PC-3 (cell line): ENCODE measurements at places on chromosomes 2 and 18.
A peak's percentile ranks its signal among the peaks of the same experiment; 100 is the strongest.

- H3K4me1 ChIP-seq: peaks cover 42% of the 10 kb centered on the region
- peak; percentile 53 for DNase-seq
- H3K27me3 ChIP-seq: no peaks in the 10 kb centered on the region
- no peaks in the 10 kb centered on the region for H3K36me3 ChIP-seq
- H3K27ac ChIP-seq: peak overlapping the region; percentile 44
- no peak overlapping the region for H3K4me3 ChIP-seq
Measured at GRCh38 chr2:55099878-55100820, 49.9 kb upstream of the RTN4 start.

- no peaks in the 10 kb centered on the region for H3K36me3 ChIP-seq
- H3K4me3 ChIP-seq: no peak overlapping the region
- no peak for DNase-seq
- H3K4me1 ChIP-seq: no peaks in the 10 kb centered on the region
- H3K27ac ChIP-seq: no peak overlapping the region
- H3K27me3 ChIP-seq: peaks cover 19% of the 10 kb centered on the region
Measured at GRCh38 chr2:136901732-136902131, 136.4 kb downstream of the THSD7B start.

DNA sequence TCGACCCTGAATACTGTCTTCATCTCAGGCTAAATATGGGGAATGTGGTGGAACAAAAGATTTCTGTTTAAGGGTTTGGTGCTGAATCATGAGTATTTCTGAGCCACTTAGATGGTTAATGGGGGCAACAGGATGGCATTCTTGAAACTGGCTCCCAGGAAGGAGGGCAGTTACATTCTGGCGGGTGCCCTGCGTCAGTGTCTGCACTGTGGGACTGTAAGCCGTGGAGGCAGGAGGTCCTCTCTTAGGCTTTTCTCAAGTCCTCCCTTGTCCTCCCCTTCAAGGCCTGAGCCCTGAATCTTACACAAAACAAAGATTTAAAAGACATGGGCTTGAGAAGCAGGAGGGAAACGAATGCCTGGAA lies 45.7 kb downstream of the PSD4 start:
- no peak overlapping the region for H3K27ac ChIP-seq
- DNase-seq: no peak
- no peaks in the 10 kb centered on the region for H3K36me3 ChIP-seq
- H3K4me3 ChIP-seq: no peak overlapping the region
- H3K4me1 ChIP-seq: no peaks in the 10 kb centered on the region

- no peak overlapping the region for H3K4me3 ChIP-seq
- H3K27me3 ChIP-seq: 0 out of 2 replicates have a peak, but pooled peaks cover 4% of the 10 kb centered on the region
- DNase-seq: no peak
- no peak overlapping the region for H3K27ac ChIP-seq
- no peaks in the 10 kb centered on the region for H3K4me1 ChIP-seq
Measured at GRCh38 chr2:124261456-124261855, 236.4 kb downstream of the CNTNAP5 start.

DNA sequence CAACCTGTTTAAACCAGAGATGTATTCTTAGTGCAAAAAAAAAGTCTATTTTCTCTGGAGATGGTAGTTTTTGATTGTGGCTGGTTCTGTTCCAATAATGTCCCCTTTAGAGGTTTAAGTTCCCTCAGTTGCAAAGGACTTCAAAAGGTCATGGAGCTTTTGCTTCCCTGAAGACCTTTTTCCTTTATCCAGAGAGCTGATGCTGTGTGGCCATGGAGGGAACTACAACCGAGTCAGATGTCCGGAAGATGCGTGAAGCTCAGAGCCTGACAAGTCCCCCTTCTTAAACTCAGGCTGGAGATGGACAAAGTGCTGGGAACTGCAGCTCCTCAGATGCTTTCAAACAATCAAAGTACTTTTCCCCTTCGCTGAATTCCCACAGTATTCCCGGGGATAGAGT lies 176.1 kb downstream of the TMEM18 start:
- no peaks in the 10 kb centered on the region for H3K36me3 ChIP-seq
- no peak overlapping the region for H3K27ac ChIP-seq
- no peaks in the 10 kb centered on the region for H3K4me1 ChIP-seq

- no peaks in the 10 kb centered on the region for H3K4me1 ChIP-seq
- H3K27ac ChIP-seq: no peak overlapping the region
- DNase-seq: no peak
- 0 out of 2 replicates have a peak, but pooled peaks cover 7% of the 10 kb centered on the region for H3K27me3 ChIP-seq
- no peaks in the 10 kb centered on the region for H3K36me3 ChIP-seq
Measured at GRCh38 chr2:164933671-164934189, 21.6 kb downstream of the SLC38A11 start.

DNA sequence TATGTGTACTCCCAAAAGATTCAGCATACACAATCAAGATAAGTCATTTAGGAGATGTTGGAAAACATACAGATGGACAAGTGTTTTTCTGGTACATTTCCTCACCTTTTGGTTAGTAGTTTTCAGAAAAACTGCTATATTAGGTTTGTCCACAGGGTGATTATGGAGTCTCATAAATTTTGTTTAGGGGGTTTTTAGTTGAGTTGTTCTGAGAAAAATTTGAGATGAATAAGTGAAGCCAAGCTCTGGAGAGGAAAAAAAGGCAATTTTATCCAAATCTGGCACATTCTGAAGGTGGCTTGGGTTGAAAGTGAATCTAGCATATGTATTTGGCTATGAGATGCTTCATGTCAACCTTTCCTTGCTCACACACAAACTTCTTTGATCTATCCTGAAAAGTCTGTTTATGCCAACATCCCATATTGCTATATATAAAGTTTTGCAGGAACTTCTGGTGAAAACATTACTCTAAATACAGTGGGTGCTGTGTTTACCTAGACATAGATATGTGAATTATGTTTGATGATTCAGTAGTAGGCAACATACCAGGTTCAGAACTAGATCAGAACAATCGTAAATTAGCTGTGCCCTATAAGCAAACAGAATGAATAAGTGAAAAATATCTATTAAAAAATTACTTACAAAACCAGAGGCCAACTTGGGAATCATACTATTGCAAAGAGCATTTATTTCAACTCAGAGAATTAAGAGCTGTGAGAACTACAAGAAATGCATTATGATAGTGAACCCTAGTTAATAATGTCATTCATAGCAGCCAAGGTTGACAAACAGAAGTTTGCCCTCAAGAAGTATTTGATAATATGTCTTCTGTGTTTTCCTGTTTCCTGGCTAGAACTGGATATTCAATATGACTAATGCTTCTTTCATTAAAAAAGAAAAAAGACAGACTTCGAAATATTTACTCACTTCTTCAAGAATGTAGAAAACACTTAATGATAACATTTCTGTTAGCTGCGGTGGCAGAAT lies 552.0 kb downstream of the IRS1 start:
- H3K4me3 ChIP-seq: peak overlapping the region; percentile 33; the same call in 1 of the 2 replicates
- no peaks in the 10 kb centered on the region for H3K27me3 ChIP-seq
- peaks cover 27% of the 10 kb centered on the region for H3K4me1 ChIP-seq
- peak overlapping the region; percentile 78 for H3K27ac ChIP-seq

GRCh38 chr2:162175714-162176113 lies 23.7 kb upstream of the GCG start:
- H3K4me3 ChIP-seq: no peak overlapping the region
- no peak for DNase-seq
- H3K27me3 ChIP-seq: no peaks in the 10 kb centered on the region

DNA sequence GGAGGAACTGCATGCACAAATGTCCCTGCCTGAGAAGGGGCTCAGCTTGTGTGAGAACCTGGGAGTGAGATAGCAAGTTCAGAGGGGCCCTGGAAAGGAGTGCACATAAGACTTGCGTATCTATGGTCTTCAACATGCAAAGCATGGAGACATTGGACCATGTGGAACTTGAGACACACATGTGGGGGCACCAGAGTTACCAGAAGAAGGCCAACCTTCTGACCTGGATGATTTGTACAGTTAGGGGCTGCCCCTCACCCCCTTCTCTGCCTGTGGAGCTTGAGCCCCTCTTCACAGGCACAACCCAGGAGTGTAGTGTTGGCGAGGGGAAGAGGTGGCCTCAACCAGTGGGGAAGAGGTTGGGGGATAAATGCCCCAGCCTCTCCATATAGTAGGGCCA lies 165.0 kb upstream of the ARL4C start:
- H3K4me3 ChIP-seq: no peak overlapping the region
- H3K4me1 ChIP-seq: no peaks in the 10 kb centered on the region
- no peak overlapping the region for H3K27ac ChIP-seq
- DNase-seq: no peak
- H3K36me3 ChIP-seq: no peaks in the 10 kb centered on the region
- H3K27me3 ChIP-seq: no peaks in the 10 kb centered on the region

- H3K4me3 ChIP-seq: peak overlapping the region; percentile 77
- H3K4me1 ChIP-seq: peaks cover 24% of the 10 kb centered on the region
- H3K36me3 ChIP-seq: no peaks in the 10 kb centered on the region
- no peaks in the 10 kb centered on the region for H3K27me3 ChIP-seq
Measured at GRCh38 chr2:100416397-100416934, 1.0 kb downstream of the CHST10 start.

DNA sequence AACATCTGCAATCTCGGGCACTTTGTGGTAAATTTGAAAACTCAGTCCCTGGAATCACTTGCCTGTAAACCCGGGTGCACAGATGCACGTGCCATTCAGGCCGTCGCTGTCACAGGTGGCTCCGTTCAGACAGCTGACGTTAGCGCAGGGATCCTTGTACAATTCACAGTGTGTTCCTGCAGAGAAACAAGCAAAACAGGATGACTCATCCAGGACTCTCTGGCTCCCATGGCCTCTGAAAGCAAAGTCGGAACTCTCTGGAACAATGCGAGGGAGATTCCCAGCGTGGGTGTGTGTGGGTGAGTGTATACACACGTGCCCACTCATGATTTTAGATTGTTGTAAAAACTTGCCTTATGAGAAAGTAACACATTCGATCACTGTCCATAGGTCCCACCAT lies 136.1 kb upstream of the PID1 start:
- no peaks in the 10 kb centered on the region for H3K36me3 ChIP-seq
- H3K4me1 ChIP-seq: peaks cover 46% of the 10 kb centered on the region
- H3K4me3 ChIP-seq: no peak overlapping the region
- no peaks in the 10 kb centered on the region for H3K27me3 ChIP-seq
- peak overlapping the region; percentile 99 for H3K27ac ChIP-seq

DNA sequence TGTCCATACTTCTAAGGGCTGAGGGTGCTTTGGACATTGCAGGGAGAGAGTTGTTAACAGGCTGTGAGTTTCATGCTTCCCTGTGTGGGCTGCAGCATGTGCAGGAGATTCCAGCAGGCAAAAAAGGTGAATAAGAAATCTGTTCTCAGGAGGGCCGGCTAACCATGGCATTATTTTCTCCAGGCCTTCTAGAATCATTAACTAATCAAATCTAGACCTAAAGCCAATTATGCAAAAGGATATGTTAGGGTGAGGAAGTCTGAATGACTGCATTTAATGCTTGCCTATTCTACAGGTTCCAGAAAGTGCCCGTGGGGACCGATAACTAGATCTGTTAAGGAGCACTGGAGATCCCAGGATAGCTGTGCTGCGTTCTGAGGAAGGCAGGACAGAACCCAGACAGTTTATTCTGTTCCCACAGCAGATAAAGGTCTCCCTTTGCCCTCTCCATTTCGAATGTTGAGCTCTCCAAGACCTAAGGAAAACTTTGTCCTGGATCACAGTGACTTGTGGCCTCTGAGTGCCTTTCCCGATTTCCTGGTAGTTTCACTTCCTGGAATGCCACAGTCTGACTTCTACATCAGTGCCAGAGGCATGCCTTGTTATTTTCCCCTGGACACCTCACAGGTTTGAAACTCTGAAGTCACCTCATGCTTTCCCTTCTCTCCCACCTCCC lies 50.0 kb upstream of the ZFP36L2 start:
- peaks cover 19% of the 10 kb centered on the region for H3K4me1 ChIP-seq
- DNase-seq: peak; percentile 13
- H3K4me3 ChIP-seq: no peak overlapping the region
- H3K36me3 ChIP-seq: no peaks in the 10 kb centered on the region
- no peak overlapping the region for H3K27ac ChIP-seq

GRCh38 chr18:13587937-13588336 lies 138.4 kb downstream of the FAM210A start:
- no peak overlapping the region for H3K4me3 ChIP-seq
- peaks cover 58% of the 10 kb centered on the region for H3K27me3 ChIP-seq
- no peak for DNase-seq
- H3K27ac ChIP-seq: no peak overlapping the region

DNA sequence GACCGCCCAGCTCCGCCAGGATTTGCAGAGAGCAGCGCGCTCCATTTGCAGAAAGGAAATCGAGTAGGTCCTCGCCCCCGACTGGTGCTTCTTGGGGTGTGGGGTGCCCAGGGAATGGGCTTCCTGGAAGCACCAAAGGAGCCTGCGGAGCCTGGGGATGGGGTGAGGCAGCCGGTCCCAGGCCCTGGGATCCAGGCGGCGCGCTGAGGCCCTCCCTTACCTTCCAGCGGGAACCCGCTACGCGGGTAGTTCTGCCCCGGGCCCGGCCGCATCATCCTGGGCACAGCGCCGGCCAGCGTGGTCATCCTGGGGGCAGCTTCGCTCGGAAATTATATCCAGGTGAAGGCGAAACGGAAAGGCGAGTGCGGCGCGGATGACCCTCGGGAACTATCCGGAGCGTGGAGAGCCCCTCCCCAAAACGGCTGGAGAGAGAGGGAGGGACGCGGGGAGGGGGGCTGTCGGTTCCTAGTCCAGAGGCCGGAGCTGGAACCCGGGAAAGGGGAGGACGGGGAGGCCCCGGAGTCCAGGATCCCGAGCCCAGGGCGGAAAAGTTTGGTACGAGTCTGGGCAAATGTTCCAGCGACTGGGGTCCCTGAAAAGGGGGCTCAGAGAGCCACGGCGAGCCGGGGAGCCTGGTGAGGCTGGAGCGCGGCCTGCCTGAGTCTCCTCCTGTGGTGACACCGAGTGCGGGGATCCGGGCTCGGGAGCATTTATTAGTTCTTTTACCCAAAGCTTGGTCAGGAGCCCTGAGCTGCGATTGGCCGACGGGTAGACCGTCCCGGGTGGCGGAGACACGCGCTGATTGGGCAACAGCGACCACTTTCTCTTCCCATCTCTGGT lies at the start of gene PAX3:
TSS of gene PAX3 (minus strand) at position 688 of the 840 bp plus-strand sequence. CDS start at position 305, 383 bp downstream.
- no peak for DNase-seq
- no peaks in the 10 kb centered on the region for H3K36me3 ChIP-seq
- H3K4me1 ChIP-seq: no peaks in the 10 kb centered on the region
- H3K27ac ChIP-seq: no peak within 1 kb of the TSS

- no peak overlapping the region for H3K27ac ChIP-seq
- H3K4me3 ChIP-seq: no peak overlapping the region
- H3K27me3 ChIP-seq: no peaks in the 10 kb centered on the region
- no peaks in the 10 kb centered on the region for H3K4me1 ChIP-seq
Measured at GRCh38 chr2:238067939-238068338, 7.1 kb downstream of the SCLY start.

DNA sequence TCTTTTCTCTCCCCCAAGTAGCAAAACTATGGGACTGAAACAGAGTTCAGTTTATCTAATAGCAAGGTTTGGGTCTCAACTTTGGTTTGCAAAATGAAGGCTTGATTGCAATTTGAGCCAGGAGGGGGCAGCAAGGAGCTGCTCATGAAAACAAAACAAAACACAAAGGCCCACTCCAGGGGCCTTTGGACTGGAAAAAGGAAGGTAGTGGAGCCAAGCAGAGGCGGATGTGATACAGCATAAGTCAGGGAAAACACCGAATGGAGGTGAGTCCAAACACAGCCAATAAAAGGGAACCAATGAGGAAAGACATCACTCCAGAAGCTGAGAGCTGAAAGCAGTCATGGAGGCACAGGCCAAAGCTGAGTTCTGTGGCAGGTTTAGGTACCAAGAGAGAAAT lies 799.7 kb upstream of the ACVR2A start:
- H3K27me3 ChIP-seq: no peaks in the 10 kb centered on the region
- H3K4me3 ChIP-seq: no peak overlapping the region
- H3K36me3 ChIP-seq: no peaks in the 10 kb centered on the region
- peaks cover 5% of the 10 kb centered on the region for H3K4me1 ChIP-seq
- H3K27ac ChIP-seq: no peak overlapping the region
- DNase-seq: peak; percentile 79
